T-helper 1 cell (primary cell): ENCODE measurements at places on chromosomes 6 and 20.
A peak's percentile ranks its signal among the peaks of the same experiment; 100 is the strongest.

- DNase-seq = no peak
These were observed 76.2 kb upstream of the FOXP4 start for GRCh38 chr6:41470029-41470330.

GRCh38 chr6:157398151-157398550, 17.2 kb downstream of the ZDHHC14 start:
- no peak for DNase-seq

- DNase-seq = no peak
These were observed 160.2 kb downstream of the MRPL14 start for GRCh38 chr6:43966853-43967718.

DNA sequence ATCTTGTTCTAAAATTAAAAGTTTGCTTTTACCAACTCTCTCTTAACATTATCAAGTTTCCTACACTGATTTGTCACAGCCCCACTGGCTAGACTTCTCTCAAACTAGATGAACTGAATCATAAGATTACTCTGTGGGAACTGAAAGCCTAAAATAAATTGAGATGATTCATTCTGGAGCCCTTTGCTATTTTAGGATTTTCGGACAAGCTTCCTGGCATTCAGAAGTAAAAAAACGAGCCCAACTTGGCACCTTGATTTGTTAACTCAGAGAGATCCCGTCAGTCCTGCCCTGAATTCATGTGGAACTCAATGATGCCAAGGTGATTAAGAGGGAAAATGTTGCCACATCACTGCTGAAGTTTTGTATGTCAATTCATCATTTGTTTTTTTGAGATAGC, 122.0 kb upstream of the NRSN1 start:
- DNase-seq = no peak

DNA sequence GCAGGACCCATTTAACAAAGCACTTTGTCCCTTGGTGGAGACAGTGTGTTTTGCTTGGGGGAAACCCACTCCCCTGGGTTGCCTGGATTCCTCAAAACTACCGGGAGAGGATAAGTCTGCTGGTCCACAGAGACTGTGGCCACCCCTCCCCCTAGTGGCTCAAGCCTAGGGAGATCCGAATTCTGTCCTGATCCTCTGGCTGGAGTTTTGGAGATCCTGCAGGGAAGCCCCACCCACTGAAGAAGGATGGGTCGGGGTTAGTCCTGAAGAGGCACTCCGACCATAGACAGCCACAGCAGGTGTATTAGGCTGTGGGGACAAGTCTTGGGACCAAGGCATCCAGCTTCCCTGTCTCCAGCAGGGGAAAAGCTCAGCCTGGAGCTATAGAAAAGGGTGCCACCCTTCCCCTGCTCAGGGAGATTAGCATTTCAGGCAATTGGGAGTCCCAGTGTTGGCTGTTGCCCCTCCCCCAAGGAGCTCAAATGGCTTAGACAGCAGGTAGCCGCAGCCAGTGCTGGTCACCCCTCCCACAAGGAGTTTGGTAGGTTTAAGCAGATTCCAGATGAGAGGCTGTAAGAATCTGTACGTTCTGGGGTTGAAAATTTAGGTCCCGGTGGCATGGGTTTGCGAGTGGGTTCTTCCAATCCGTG, 750.0 kb downstream of the TBC1D32 start:
- DNase-seq = no peak

DNA sequence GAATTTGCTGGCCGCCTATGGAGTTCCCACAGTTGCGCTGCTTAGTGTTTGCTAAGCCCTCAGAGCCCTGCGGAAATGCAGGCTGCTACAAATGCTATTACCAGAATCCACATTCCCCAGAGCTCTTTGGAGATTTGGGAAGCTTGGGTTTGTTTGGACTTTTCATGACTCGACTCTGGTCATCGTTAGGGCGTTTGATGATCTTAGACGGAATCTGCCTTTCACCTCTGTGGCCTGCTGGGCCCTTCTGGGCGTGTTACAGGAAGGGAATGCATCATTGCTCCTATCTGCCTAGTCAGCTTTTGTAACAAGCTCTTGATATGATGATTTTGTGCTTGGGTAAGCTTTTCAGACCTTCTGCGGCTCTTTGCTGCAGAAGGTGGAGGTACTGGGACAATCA, 50.8 kb downstream of the EYA2 start:
- DNase-seq = no peak

DNA sequence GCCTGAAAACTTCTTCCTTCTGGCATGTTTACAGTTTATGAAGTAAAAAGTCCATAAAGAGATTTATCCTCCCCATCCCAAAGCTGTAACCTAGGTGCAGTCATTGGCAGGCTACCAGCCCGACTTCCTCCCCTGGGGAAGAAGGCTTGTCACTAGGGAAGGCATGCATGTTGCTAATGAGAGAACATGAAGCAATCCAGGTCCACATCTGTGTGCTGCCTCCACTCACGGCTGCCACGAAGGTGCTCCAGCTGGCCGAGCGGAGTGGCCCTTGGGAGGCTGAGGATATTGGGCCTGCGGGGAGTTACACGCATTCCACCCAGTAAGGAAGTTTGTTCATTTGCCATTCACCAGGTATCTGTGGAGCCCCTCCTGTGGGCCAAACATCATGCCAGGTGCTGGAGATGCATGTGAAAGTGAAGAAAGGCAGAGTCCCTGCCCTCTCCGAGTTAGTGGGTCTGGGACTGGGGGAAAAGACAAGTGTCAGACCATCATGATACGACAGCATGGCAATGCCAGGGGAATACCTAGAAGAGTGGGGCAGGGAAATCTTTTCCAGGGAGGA, 257.0 kb downstream of the NRN1 start:
- DNase-seq = no peak

DNA sequence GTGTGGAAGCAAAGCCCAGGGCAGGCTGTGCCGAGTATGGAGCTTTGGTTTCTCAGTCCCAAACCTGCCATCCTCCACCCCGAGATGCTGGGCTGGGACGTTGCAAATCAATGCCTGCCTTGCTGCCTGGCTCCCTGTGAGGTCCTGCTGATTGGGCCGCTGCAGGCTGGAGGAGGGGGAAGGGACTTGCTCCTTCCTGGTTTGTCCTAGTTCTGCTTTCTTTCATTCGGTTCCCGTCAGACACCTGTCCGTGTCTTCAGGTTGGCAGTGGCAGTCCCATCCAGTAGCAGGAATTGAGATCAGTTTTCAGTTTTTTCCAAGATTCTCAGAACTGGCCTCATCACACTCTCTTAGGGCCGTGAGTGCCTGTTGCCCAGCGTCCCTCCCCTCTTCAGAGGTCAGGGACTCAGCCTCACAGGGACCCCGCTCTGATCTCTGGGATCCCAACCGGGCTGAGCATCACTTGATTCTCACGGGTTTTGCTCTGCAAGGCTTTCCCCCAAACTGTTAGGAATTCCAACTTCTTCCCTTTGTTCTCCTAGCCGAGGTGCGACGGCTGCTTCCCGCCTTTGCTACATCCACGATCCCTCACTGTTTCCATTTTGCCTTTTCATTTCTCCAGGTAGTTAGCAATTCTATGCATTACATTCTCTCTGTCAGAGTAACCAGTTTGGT, 24.2 kb upstream of the TAGAP start:
- DNase-seq = no peak

DNA sequence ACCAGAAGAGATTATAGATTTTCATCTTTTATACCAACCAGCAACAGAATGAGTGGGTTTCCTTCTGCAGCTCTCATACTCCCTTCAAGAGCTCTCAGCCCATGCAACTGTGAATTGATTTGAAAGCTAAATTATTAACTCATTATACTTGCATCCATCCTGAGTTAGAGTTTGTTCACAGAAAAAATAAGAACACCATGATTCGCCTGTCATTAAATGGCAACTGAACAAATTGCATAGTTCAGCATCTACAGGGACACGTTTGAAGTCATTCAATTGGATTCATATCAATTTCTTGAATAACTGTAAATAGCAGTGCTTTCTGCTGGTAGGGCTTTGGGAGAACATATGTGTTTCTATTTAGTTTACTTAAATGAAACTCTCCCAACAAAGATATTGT, 65.7 kb downstream of the NKAIN2 start:
- DNase-seq = no peak

- DNase-seq = no peak
These were observed 153.0 kb downstream of the SOBP start for GRCh38 chr6:107642861-107643328.

GRCh38 chr6:110185879-110186278, 5.7 kb downstream of the CDC40 start:
- DNase-seq = peak; percentile 9

GRCh38 chr6:85460921-85461797, 11.3 kb downstream of the NT5E start:
- DNase-seq = no peak

- no peak for DNase-seq
These were observed 60.2 kb downstream of the EZR start for GRCh38 chr6:158758941-158759479.

GRCh38 chr6:112352607-112353006, 5.5 kb downstream of the RFPL4B start:
- DNase-seq = no peak

DNA sequence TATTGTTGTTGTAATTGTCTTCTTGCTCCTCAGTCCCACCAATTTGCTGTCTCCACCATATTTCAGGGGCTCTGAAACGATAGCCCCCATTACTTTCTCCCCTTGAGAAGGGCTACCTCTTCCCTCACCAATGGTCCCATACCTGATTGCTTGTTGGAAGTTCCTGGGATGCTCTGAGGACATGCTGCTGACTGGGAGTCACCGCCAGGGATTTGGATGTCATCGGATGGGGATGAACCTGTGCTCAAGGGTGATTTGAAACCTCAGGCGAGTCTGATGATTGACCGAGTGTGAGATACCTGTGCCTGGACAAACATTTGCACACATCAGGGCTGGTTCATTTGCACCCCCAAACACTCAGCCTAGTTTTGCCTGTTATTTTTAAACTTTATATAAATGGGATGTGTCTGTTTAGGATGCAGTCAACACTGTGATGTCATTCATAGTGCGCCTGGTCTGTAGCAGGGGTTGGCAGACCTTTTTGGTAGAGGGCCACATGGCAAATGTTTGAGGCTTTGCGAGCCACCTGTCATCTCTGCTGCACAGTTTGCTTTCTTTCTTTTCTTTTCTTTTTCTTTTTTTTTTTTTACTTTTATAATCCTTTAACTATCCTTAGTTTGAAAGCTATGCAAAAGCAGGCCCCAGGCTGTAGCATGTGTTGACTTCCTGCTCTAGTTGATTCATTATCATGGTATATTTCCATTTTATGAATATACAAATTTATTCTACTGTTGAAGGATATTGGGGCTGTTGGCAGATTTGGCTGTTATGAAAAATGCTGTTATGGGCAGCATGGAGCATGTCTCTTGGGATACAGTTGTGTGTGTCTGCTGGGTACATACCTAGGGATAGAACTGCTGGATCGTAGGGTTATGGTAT, 118.5 kb upstream of the PHACTR3 start:
- no peak for DNase-seq

- no peak for DNase-seq
These were observed 116.8 kb upstream of the SASH1 start for GRCh38 chr6:148225871-148226270.

DNA sequence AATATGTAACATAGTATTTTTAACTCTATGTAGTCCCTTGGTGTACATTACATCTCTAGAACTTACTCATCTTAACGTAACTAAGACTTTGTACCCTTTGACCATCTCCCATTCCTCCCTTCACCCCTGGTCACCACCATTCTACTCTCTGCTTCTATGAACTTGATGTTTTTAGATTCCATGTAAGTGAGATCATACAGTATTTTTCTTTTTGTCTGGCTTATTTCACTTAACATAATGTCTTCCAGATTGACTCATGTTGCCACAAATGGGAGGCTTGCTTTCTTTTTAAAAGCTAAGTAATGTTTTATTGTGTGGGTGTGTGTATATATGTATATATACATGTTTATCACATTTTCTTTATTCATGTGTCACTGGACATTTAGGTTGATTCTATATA, 55.8 kb downstream of the TMEM200A start:
- DNase-seq = no peak

GRCh38 chr20:64079273-64080012, at the start of gene RGS19:
TSS of gene RGS19 (minus strand) at chr20:64079518. CDS start at chr20:64076886, 2,632 bp downstream.
- peak; percentile 64 for DNase-seq

- DNase-seq = no peak
These were observed 8.8 kb upstream of the CBLN4 start for GRCh38 chr20:56014151-56014550.

- DNase-seq = no peak
These were observed 132.7 kb upstream of the EYA4 start for GRCh38 chr6:133108419-133108818.

DNA sequence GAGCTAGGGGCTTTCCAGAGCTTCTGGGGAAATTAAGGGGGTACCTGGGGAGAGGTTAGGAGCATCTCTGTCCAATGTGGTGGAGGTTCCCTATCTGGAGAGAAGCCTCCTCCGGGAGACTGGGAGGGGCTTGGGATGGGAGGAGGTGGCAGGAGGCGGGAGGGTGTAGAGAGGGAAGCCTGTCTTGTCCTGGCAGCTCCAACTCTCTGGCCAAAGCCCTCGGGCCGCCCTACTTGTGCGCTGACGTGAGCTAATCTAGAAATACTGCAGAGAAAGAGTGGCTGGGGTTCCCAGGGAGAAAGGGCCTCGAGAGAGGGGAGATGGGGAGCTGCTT, 1.6 kb upstream of the SLC32A1 start:
- DNase-seq = no peak

- peak; percentile 4 for DNase-seq
These were observed 18.8 kb upstream of the FRMD1 start for GRCh38 chr6:168097621-168098430.

GRCh38 chr6:150228072-150228733, 85.4 kb downstream of the PPP1R14C start:
- no peak for DNase-seq

GRCh38 chr6:121442576-121442975, 7.1 kb downstream of the GJA1 start:
- DNase-seq = no peak

- DNase-seq = peak; percentile 55
These were observed 8.8 kb downstream of the RAET1L start for GRCh38 chr6:150016324-150017185.

GRCh38 chr6:90230548-90231215, 66.0 kb downstream of the BACH2 start:
- DNase-seq = no peak

DNA sequence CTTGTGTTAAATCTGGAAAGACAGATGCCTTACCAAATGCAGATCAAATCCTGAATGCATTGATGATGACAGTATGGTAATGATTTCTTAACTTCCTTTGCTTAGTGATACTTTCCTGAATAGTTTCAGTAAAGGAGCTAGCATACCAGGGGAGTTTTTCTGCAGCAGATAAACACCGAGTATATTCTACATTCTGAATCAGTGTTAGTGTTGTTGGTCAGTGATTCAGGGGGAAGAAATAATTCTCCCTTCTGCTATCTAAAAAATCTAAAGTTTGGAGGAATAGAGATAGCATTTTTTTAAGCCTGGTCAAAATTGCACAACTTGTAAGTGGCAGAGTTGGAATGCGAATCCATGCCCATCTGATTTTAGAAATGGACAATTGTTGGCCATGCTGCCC, 512.2 kb upstream of the MARCKS start:
- no peak for DNase-seq

- DNase-seq = no peak
These were observed 155.1 kb upstream of the MLIP start for GRCh38 chr6:53956068-53956711.
